ENCODE measurements at places on chromosomes 12 and 14.

- DNase-seq, result no peak
Observed at GRCh38 chr12:34398366-34398705, 376.0 kb downstream of the ALG10 start.

- DNase-seq, result no peak
Observed at GRCh38 chr12:15769586-15769985, 19.6 kb downstream of the EPS8 start.

DNA sequence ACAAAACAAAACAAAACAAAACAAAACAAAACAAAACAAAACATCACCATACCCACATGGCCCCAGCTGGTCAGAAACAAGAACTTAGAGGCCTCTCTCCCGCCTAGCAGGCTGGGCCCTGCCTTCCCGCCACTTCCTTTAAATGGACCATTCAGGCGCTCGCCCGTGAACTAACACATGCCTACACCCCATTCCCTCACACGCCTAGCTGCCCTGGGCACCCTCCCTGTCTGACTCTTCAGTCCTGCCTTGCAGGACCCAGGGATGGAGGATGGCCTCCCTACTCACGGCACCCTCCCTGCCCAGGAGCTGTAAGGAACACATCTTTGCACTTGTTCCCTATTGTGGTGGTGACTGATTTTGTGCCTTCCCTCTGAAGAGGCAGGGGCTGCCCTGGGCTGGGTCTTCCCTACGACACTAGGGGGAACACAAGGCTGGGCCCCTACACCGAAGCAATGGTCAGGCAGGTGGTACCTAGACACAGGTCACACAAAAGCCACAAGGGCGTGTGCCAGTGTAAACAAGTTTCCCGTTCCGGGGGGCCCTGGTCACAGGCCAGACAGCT is 21.5 kb downstream of the P2RX2 start:
- no peak for DNase-seq

DNA sequence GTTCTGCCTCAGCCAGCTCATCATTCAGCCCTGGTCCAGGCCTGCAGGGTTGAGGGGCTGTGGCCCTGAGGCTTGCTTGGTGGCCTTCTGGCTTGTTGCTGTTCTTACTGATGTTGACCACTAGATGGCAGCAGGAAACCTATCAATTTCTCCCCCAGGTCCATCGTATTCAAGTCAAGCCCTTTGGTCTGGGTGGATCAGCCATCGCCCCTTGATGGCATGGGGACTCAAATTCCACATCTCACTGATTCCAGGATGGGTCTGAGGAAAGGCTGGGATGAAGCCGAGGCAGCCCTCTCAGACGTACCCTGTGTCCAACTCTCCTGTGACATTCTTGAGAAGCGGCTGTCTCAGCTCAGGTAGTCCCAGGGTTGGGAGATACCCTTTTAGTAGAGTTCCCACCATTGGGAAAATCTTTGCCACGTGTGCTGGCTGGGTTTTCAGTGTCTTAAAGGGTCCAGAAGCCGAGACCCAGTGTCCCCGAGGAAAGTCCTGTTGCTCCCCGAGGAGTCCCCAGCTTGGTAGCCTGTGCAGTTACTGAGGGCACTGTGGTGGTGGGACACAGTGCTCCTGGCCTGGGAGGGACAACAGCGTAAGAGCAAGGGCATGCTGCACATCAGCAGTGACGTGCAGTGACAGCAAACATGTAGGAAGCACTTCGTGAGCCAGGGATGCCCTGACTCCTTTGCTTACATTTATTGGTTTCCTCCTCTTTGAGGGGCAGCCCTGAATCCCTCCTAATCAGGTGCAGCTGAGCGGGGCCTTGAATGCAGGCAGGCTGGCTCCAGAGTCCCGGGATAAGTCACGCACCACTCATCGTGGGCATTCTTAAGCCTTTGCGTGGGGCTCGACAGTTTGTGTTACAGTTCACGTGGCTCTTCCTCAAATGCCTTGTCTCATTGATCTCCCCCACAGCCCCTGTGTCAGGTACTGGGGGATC is 58.6 kb downstream of the TSPAN9 start:
- no peak for DNase-seq

GRCh38 chr14:61954306-61954705 is 192.1 kb downstream of the SNAPC1 start:
- no peak for DNase-seq

- DNase-seq, result no peak
Observed at GRCh38 chr12:33602515-33602914, 162.9 kb upstream of the SYT10 start.

- no peak for DNase-seq
Observed at GRCh38 chr14:94341656-94342333, 18.7 kb upstream of the SERPINA6 start.

- DNase-seq, result no peak
Observed at GRCh38 chr12:6199531-6200255, 507 bp upstream of the CD9 start.

DNA sequence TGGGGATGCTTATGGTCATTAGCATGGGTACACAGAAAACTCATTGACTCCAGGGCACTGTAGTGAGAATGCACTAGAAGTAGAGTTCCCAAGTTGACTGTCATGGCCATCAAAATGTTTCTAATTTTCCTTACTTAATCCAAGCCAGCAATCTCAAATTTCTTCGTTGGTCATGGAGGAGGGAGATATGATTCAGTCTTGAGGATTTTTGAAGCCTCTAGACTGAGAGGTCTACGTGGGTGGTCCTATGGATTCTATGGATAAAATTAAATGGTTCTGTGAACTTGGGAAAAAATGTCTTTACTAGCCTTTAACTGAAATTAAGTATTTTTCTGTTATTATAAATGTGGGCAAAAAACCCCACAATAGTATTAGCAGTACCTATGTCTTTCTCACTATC is 508.5 kb downstream of the FUT8 start:
- DNase-seq, result no peak

- DNase-seq, result no peak
Observed at GRCh38 chr12:41531147-41531829, 343.2 kb downstream of the PDZRN4 start.

DNA sequence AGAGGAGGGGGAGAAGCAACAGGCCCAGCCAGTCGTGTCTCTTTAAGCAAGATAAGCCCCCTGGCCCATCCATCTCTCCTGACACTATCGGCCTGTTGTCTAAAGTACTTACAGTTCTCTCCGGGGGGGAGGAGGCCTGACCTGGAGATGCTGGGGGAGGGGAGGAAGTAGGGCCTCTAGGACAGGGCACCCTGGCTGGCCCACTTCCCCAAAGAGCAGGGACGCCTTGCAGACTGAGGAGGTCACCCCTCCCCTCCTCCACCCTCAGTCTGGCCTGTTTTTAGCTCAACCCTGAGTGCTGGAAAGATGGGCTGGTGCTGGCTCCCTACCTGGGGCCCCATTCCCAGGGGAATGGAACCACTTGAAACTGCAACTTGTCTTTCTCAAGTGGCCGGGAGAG is 70.3 kb downstream of the TBX5 start:
- DNase-seq, result no peak

- DNase-seq, result no peak
Observed at GRCh38 chr12:79959484-79959883, 24.6 kb upstream of the PPP1R12A start.

DNA sequence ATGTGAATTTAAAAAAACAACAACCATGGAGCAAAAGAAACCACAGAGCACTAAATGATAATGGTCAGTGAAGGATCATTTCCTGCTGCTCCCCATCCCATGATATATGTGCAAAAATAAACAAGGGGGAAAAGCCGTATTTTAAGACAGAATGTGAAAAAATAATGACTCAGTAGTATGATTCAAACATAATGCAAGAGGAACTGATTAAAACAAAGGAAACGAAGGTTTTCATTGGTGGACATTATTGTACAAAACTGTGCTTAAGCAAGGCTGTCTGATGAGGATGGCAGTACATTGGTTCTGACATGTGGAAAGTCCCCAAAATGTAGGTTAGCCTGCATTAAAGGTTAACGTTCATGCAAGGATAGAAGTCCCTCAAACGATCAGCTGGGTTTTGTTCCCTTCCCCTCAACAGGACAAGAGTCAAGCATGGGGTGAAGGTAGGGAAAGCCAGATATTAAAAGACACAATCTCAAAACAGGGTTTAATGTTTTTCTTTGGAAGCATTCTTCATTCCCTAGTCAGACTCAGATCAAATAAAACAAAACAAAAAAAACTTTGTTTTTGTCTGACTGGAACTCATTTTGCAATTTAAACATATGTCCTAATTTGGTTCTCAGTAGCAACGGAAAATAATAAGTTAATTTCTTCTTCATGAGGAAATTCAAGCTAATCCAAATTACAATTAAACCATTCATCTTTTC is 26.3 kb upstream of the PTGDR start:
- DNase-seq, result no peak

DNA sequence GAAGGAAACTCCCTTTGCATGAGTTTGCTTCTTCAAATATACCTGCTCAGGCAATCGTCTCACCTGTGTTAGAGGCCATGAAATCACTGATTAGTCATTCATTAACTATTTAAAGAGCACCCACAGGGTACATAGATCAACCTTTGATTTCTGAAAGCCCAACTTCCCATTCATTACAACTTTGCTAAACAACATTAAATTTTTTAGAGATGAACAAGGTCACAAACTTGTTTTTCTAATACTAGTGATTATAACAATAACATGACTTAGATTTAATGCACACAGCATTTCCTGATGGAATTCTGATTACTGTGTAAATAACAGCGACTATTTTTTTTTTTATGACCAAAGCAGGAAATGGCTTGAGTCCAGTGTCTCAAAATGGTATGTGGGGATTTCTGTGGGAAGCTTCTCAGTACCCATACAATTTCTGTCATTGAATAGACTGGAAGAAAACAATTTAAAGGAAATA is 5.4 kb upstream of the ERO1A start:
- DNase-seq, result no peak

DNA sequence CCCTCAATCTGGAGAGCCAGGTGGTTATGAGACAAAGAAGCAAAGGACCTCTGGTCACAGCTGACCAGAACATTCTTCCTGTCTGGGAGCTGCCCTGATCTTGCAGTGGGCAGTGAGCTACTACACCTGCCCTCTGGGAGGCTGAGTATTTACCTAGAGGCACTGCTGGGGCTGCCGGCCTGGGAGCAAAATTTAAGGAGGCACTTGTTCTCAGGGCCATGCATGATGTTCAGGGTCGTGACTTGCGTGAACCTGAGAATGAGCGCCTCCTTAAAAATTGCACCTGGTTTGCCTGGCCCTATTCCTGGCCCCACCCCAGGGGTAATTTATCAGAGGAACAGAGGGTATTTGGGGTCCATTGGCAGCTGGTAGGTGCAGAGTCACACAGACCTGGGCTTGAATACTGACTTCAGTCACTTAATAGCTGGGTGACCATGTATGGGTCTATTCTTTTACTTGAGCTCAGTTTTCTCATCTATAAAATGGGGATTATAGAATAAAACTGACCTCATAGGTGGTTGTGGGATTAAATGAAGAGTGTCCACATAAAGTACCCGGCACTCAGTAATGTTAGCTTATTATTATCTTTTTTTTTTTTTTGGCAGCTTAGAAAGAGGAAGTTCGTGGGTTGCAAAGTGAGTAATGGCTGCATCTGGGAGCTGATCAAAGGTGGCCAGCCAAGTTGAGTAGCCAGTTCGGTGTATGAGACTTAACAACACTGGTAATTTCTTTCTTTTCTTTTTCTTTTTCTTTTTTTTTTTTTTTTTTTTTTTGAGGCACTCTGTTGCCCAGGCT is 107.4 kb upstream of the MED13L start:
- DNase-seq, result no peak

- DNase-seq, result no peak
Observed at GRCh38 chr12:64566122-64566521, 44.2 kb upstream of the RASSF3 start.

- no peak for DNase-seq
Observed at GRCh38 chr12:47160316-47161244, 80.8 kb upstream of the AMIGO2 start.

DNA sequence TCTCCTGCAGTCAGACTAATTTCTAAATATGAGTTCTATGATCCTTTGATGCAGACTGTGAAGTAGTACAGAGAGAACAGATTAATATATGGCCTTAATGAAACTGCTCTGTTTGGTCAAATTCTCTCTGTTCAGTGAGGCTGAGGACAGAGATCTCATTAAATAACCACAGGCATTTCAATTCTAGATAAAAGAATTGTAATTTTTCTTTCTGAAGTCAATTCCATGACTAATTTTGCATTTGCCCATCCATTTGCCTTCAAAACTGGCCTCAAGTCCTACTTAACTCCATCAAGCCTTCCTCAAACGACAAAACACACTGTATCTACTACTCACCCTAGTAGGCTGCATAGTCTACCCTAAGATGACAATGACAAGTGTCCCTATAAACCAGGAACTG is 67.1 kb downstream of the DUSP16 start:
- no peak for DNase-seq

GRCh38 chr14:77988970-77989369 is 181.2 kb upstream of the NRXN3 start:
- DNase-seq, result no peak

- DNase-seq, result no peak
Observed at GRCh38 chr12:31522607-31523006, 68.3 kb downstream of the DENND5B start.

- DNase-seq, result peak; percentile 87
Observed at GRCh38 chr14:90827919-90828610, 11.8 kb upstream of the TTC7B start.

- peak; percentile 43 for DNase-seq
Observed at GRCh38 chr14:67532998-67533753, at the start of gene PLEKHH1. Gene PLEKHH1, plus strand, starts transcription at chr14:67533290. Its CDS starts 8,578 bp downstream, at chr14:67541868.

- DNase-seq, result no peak
Observed at GRCh38 chr12:32475724-32476123, 76.4 kb downstream of the FGD4 start.

DNA sequence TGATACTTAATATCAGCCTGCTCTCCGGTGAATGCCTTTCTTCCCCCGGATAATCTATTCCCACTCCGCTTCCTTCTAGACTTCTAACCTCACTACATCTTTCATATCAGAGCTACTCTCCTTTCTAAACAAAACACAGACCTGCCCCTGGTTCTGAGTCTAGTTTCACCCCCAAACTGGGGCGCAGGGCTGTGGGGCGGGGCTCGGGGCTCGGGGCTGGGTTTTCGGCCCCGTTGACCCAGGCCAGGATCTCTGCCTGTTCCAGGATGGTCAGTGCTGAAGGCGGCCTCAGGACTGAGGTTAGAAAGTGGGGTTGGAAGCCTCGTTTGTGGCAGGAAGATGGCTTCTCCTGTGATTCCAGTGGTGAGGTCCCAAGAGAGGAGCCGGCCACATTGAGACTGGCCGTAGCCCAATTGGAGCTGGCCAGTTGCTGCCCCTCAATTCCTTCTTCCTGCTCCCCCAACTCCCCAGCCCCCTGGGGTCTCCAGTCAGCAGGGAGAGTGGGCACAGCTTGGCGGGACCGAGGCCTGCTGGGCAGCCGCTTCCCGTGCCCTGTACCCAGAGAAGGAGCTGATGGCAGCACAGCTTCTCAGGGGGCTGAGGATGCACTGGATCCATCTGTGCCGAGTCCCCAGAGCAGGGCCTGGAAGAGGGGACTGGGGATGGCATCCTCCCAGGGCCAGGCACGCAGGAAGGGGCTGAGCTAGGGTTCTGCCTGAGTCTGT is 52.9 kb downstream of the LRCOL1 start:
- DNase-seq, result no peak

- no peak for DNase-seq
Observed at GRCh38 chr12:72100854-72101253, 162.2 kb downstream of the TPH2 start.

- no peak for DNase-seq
Observed at GRCh38 chr14:73116079-73116665, 20.1 kb upstream of the PSEN1 start.
